ENCODE measurements at places on chromosomes 12 and 14.

DNA sequence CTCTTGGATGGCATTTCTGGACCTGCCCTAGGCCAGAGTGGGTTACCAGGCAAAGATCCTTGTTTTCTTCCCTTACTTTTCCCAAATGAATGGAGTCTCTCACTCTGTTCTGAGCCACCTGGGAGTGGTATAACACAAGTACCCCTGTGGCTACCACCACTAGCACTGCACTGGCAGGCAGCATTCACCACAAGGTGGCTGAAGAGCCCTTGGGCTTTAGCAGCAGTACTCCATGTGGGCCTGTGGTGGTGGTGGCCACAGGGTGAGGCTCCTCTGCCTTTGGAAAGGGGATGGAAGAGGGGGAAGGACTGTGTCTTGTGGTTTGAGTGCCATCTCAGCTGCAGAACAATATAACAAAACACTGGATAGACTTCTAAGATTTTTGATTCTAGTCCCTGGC, 38.1 kb upstream of the LMNTD1 start:
- no peak for DNase-seq

- DNase-seq: no peak
Observed at GRCh38 chr12:130873106-130873795, 1.4 kb downstream of the RAN start.

DNA sequence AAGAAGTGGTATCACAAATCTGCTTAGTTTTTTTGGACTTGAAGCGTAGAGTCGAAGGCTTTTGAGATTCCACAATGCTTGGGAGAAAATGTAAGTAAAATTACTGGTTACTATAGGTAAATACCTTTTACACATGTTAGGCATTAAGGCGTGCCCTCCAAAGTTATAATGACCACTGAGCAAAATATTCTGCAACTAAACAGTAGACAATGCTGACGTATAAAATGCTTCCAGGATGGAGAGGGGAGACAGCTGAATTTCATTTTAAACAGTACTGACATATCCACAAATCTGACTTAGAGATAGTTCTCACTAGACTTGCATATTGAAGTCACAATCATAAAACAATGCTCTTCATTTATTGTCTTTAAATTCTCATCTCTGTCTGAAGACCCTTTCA, 144.5 kb upstream of the DCN start:
- no peak for DNase-seq

DNA sequence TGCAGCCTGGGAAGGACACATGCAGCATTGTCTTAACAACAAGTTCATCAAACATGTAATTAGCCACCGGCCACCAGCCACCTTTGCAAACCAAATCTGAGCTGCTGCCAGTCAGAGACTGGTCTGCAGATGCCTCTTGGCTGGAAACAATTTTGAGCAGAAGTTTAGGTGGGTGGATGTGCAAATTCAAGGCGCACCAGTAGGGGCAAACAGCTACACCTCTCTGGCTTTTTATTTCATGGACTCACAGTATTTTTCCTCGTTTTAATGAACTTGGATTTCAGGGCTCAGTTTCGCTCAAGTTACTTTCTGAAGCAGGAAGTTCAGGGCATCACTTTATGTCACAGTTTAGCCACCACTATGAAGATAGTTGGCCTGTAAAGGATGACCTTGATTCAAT, 94.3 kb downstream of the OTX2 start:
- no peak for DNase-seq

DNA sequence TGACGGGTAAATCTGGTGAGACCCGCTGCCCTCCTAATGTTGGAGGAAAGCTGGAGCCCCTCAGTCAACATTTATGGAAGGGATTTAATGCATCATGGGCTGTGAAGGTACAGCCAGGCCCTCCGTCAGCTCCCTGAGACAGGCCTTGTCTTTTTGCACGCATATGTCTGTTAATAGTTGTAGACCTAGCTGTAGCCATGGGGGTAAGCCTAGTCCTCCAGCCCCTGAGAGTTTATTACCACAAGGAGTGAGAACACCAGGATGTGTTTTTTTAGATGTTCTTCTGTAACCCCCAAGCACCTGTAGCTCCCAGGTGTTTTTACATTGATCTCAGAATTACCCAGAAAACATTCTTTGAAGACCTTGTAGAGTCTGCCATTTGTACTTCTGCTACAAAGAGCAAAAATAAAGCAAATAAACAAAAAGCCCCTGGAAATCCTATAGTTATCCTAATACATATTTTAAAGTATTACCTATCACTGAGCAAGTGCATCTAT, 25.5 kb downstream of the ETV6 start:
- no peak for DNase-seq

DNA sequence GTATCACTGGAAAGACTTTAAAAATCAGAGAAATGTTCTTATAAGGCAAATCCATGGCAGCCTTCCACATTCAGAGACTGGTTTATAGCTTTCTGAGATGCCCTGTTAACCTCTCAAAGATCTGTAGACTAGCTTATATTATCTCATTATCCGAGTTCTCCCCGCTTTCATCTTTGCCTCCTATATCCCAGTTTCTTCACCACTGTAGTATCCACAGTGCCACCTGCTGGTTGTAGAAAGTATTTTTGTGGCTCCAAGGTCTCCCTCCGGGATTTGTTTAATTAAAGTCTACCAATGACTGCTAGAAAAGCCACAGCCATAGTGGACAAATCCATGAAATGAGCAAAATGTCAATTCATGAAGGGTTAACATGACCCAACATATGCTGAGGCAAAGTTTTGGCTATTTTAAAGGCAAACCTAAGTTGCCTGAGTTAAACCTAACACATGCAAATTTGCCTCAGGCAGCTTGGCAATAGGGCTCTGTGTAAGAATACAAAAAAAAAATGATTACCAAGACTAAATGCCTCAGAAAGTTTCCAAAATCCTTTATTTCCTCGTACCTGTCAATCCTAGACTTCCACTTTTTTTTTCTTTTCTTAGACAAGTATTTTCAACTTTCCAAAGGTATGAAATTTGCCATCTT, 218.8 kb upstream of the BMP4 start:
- DNase-seq: peak; percentile 33

DNA sequence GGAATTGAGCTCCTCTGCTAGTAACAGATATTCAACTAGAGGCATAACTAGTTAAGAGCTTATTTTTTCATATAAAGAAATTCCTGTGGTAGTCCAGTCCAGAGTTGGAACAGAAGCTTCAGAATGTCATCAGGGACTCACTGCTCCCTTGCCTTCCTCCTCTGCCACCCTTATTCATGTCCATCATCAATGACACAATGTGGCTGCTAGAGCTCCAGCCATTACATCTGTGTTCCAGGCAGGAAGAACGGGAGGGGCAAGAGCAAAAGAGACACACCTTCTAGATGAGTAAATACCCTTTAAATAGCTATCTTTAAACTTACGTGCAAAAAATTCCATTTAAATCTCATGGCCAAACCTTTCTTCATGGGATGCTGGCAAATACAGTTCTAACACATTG, 47.3 kb upstream of the HMGA2 start:
- DNase-seq: no peak

GRCh38 chr14:92563359-92563758, 49.8 kb downstream of the RIN3 start:
- no peak for DNase-seq

DNA sequence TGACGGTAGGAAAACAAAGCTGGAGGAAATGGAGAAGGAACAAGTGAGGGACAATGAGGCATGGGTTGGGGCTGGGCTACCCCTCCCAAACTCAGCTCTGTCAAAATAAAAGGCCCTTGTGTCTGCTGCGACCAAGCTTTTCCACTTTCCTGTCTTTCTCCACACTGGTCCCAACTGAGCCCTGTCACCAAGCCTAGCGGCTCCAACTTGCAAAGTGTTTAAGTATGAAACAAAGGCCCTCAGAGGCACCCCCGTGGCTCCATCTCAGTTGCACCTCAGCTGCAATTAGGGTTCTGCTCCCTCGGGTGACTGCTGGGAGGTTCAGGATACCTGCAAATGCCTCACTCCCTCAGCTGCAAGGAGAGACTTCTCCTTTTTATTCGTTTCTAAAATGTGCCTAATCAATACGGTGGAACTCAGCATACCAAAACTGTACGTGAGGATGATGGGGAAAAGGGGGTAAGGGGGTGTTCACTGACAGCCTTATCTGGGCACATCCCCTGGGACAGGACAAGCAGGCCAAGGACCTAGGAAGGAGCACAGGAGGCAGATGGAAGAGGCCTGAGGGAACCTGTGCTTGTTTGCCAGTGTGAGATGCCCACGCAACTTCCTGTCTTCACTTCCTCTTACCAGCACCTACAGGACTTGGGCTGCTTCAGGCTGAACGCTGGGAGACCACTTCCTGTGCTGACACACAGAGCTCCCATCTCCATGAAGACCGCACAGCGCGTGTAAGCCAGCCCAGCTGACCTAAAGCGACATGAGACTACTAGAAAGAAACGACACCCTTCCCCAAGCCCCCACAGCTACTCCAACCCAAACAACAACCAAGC, 8.9 kb downstream of the VAMP1 start:
- no peak for DNase-seq

- DNase-seq: no peak
Observed at GRCh38 chr12:119113496-119113986, 65.2 kb upstream of the HSPB8 start.

DNA sequence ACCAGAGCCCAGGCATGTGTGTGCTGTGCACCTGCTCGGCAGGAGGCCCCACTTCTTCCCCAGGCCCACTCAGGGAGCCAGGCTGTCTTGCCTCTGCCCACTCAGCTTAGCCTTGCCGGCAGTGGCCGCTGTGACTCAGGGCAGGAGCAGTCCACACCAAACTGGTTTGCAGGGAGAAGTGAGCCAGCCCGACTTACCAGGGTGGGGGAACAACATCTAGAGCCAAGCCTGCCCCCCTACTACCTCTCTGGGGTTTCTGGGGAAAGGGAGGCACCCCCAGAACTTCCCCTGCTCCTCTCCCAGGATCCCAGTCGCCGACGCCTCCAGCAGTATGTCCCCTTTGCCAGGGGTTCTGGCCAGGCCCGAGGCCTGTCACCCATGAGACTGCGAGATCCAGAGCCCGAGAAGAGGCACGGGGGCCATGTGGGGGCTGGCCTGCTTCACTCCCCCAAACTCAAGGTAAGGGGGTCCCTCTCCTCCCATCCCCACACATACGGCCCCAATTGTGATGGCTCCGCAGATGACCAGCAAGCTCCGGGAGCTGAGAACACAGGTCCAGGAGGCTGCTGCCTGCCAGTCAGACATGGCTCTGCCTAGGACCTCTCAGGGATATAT, 3.0 kb downstream of the PLEKHG6 start:
- no peak for DNase-seq

DNA sequence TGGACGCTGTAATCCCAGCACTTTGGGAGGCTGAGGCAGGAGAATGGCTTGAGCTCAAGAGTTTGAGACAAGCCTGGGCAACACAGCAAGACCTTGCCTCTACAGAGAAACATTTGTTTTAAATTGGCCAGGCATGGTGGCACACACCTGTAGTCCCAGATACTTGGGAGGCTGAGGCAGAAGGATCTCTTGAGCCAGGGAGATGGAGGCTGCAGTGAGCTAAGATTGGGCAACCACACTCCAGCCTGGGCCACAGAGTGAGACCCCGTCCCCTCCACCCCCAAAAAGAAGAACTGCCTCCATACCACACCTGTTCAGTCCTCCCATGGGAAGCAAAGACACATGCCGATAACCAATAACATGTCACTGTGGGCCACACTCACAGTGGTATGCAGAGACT, 19.2 kb downstream of the CCDC85C start:
- DNase-seq: no peak

DNA sequence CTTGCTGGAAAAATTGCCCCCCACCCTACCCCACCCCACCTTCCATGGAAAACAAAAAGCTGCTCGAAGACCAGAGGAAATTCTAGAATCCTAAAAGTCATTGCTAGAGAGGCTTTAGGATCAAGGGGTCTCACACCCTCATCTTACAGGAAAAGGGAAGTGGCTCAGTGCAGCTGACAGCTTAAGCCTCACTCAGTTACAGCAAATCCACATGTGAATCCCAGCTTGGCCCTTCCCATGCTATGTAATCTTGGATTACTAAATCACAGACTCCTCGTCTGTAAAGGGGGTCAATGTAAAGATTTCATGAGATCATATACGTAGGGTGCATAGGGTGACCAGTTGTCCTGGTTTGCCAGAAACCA, 25.9 kb downstream of the CMKLR1 start:
- DNase-seq: no peak

DNA sequence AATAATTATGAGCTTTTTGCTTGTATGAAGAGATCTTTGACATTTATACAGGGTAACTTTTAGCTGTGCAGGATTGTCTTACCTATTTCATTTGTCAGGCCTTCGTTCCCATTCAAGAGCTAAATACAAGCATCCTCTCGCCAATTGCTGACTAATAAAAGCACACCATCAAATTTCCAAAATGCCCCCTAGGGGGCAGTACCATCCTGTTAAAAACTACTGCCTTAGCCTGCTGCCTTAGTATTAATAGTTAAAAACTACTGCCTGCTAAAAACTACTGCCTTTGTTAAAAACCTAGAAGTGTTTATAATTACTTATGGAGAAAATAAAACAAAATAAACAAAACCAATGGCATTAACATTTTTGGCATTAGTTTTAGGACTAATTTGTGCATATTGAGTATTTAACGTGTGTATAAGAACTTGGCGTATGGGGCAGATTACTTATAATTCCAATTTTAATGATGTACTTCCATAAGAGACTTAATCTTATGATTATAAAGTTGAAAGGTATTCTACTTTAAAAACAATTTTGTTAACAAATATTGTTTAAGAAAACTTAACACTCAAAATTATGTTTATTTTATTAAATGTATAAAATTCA, 3.0 kb upstream of the IFI27L2 start:
- peak; percentile 66 for DNase-seq

DNA sequence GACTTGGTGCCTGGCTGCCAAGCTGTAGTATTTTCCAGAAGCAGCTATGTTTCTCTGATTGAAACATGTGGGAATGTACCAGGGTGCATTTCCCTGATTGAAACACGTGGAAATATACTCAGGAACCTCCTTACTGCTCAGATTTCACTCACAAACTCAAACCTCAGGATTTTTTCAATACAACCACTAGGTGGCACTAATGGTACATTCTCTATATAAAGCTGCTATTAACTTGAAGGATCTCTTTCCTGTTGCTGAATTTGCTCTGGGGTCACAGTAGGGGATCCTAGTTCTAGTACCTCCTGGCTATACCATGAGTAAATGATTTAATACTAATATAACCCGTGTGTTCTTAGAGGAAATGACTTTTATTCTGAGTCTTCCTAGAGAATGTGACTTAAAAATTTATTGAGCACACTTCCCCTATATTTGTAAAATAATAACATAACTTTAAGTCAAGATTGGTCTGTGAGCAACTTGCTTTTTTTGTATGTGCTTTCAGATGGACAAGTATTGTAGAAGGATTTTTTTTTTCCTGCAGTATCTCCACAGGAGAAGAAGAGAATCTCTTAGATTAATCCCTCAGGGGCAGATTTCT, 173.8 kb upstream of the MIS18BP1 start:
- DNase-seq: no peak

Measured in NCI-H774 (cell line).